ENCODE measurements at places on chromosomes 2 and 18. TPM values are rescaled to one million over a fixed set of nuclear protein-coding genes. Genes with fewer than 3 reads are reported as not detected.

DNA sequence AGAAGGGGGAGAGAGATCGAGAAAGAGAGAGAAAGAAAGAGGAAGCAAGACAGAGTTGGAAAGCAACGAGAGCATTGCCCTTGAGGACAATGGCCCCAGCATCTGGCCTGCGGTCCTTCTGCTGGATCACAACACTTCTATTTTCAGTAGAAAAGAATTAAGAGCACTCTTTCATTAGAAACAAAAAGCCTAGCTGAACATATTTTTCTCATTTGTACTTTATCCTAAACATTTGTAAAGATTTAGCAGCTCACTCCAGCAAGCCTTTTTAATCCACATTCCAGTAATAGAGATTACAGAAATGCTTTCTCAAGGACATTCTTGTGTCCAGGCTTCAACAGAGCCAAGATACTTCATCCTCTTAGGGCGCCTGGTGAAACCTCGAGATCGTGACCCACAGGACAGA lies 31.6 kb upstream of the AFF3 start:
- H3K4me3 ChIP-seq = no peak overlapping the region
- no peaks in the 10 kb centered on the region for H3K4me1 ChIP-seq
- no peak overlapping the region for H3K27ac ChIP-seq
- DNase-seq = no peak
- no peaks in the 10 kb centered on the region for H3K36me3 ChIP-seq

DNA sequence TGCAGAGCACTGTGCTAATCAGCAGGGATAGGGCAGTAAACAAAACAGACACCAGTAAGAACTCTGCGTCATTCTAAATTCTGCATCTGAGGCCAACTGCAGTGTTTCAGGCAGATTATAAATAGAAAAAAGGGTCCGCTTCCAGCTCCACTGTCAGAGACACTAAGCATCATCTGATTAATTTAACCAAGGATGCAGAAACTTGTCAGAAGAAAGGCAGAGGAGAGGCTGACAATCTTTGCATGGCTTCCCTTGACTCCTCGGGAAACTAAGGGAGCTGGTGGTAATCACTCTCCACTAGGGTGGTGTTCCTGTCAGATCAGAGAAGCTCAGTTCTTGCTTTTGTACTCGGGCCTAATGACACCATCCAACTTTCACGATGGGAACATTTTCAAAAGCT lies 123.5 kb downstream of the DNAH6 start:
- H3K4me1 ChIP-seq = peaks cover 4% of the 10 kb centered on the region
- no peak for DNase-seq
- H3K27me3 ChIP-seq = no peaks in the 10 kb centered on the region
- H3K27ac ChIP-seq = no peak overlapping the region
- H3K4me3 ChIP-seq = no peak overlapping the region
- H3K36me3 ChIP-seq = peaks cover 6% of the 10 kb centered on the region

GRCh38 chr2:203710226-203710625 lies 3.8 kb downstream of the CD28 start:
- H3K36me3 ChIP-seq = peaks cover 82% of the 10 kb centered on the region
- peak overlapping the region; percentile 97 for H3K27ac ChIP-seq
- peak overlapping the region; percentile 92 for H3K4me3 ChIP-seq
- DNase-seq = no peak
- H3K4me1 ChIP-seq = peaks cover 62% of the 10 kb centered on the region

GRCh38 chr2:64617631-64618151 lies 36.0 kb downstream of the SERTAD2 start:
- H3K36me3 ChIP-seq = no peaks in the 10 kb centered on the region
- H3K27ac ChIP-seq = no peak overlapping the region
- H3K27me3 ChIP-seq = no peaks in the 10 kb centered on the region
- H3K4me3 ChIP-seq = no peak overlapping the region

GRCh38 chr2:120920454-120921148 lies 184.9 kb downstream of the GLI2 start:
- no peaks in the 10 kb centered on the region for H3K36me3 ChIP-seq
- H3K27ac ChIP-seq = no peak overlapping the region
- DNase-seq = no peak
- no peaks in the 10 kb centered on the region for H3K4me1 ChIP-seq
- no peaks in the 10 kb centered on the region for H3K27me3 ChIP-seq
- no peak overlapping the region for H3K4me3 ChIP-seq

- no peak overlapping the region for H3K4me3 ChIP-seq
- H3K27me3 ChIP-seq = peaks cover under 1% of the 10 kb centered on the region
- H3K27ac ChIP-seq = no peak overlapping the region
- H3K36me3 ChIP-seq = no peaks in the 10 kb centered on the region
- H3K4me1 ChIP-seq = no peaks in the 10 kb centered on the region
Measured at GRCh38 chr2:127157114-127157513, 50.2 kb upstream of the BIN1 start.

DNA sequence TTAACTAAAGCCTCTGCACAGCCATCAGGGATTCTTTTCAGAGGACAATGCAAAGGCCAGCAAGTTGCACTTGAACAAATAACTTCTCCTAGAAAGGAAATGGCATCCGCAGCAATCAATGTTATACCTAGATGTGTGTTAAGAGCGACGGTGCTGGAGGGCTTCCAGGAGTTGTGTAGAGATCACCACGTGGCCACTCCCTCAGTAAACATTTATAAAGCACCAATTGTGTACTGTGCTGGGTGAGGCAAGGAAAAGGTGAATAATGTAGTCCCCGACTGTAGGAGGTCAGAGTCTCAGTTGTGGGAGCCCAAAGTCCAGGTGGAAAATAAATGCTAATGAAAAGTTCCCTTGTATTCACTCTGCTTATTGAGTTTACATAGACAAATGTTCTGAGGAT lies 135.0 kb downstream of the ALK start:
- no peaks in the 10 kb centered on the region for H3K36me3 ChIP-seq
- no peaks in the 10 kb centered on the region for H3K4me1 ChIP-seq
- no peak for DNase-seq
- H3K27me3 ChIP-seq = peaks cover 12% of the 10 kb centered on the region
- no peak overlapping the region for H3K27ac ChIP-seq

- H3K27ac ChIP-seq = no peak overlapping the region
- H3K4me3 ChIP-seq = no peak overlapping the region
- H3K36me3 ChIP-seq = peaks cover 6% of the 10 kb centered on the region
- DNase-seq = no peak
Measured at GRCh38 chr18:57835904-57836303, 32.8 kb upstream of the ATP8B1 start.

Gene SLC9A4
- total RNA-seq = 0.07 TPM

Gene TRABD2A
- 56.3 TPM for total RNA-seq

Gene PLCL1
- total RNA-seq = 0.69 TPM

Gene CCDC121
- total RNA-seq = 0.40 TPM

Gene TGFA
- total RNA-seq = 0.25 TPM

Gene TXNDC2
- not detected for total RNA-seq

Gene PIEZO2
- not detected for total RNA-seq

Gene CD207
- total RNA-seq = not detected
